Activated naive CD4-positive, alpha-beta T cell (primary cell): ENCODE measurements at places on chromosomes 2 and 18.

- no peak for DNase-seq
Observed at GRCh38 chr2:127568128-127568527, 32.6 kb downstream of the MYO7B start.

DNA sequence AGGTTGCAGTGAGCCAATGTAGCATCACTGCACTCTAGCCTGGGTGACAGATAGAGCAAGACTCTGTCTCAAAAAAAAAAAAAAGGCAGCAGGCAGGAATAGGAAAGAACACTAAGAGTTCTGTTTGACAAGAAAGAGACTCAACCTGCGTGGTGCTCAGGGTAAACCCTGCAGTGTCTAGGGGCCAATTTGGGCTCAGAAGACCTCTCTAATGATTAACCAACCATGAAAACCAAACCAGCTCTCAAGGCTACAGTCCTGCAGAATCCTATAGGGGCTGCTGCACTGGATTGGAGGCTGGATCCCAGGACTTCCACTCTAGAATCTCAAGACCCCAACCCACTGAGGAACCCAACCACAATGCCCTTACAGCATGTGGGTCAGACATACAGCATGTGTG, 2.4 kb downstream of the TRABD2A start:
- DNase-seq, result no peak

DNA sequence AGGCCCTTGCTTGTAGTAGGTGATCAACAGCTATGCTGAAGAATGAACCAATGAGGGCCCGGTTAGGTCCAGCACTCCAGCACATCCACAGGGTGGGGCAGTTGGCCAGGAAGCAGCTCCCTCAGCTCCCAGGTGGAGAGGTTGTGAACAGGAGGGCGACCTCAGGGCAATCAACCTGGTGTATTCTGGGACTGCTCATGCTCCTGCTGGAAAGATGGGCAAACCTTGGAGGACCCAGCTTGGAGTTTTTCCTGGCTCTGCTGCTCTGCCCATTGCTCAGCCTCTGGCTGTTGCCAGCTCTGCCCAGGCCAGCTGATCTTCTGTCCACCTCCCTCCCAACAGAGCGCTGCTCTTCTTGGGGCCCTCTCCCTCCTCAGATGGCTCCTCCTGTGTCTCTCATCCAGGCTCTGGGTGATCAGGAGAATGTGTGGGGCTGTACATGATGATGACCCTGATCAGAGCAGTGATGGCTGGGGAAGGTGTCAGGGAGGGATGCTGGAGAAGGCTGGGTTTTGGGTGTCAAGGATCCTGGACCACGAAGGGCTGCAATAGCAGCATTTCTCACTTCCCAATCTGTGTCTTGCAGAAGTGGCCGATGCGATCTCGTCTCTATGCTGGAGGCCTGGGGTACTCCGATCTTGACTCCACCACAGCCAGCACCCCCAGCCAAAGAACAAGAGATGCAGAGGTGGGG, 3.4 kb downstream of the TCF23 start:
- no peak for DNase-seq

DNA sequence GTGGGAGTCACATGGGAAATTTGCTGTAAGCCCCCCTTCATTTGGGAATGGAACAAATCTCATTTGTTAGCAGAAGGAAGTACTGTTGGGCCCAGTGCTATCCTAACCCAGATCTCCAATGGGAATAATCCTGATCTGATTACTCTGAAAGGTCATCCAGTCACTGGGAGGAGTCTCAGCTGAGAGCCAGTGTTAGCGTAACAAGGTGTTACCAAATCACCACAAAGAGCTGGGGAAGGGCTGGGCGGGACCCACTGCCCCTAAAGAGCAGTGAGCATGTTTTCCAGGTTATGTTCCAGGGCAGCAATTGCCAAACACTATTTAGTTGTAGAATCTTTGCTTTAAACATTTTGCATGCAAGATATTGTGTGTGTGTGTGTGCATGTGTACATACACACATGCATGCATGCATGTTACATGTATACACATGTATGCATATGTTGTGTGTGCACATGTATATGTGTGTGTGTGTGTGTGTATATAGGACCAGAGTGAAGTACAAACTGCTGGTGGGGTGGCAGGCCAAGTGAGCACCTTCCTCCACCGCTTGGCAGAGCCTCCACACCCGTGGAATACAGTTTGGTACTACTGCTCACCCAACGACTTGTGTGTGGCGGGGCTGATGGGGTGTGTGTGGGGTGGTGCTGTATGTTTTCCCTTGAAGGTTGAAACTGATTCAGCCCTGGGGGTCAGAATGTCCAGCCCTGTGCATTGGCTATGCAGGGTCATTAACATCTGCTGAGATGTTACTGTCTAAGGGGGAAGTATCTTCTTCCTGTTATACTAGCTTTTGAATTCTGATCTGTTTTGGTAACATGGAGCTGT, 15.2 kb downstream of the INPP5D start:
- DNase-seq, result no peak

- peak; percentile 48 for DNase-seq
Observed at GRCh38 chr18:58180738-58181353, 136.8 kb downstream of the NEDD4L start.

- DNase-seq, result no peak
Observed at GRCh38 chr2:17422061-17422460, 96.2 kb downstream of the RAD51AP2 start.
